ENCODE measurements at places on chromosomes 6 and 20.

- DNase-seq = no peak
Measured at GRCh38 chr6:147390909-147391536, 117.5 kb upstream of the SAMD5 start.

- no peak for DNase-seq
Measured at GRCh38 chr6:28865401-28866204, 58.2 kb downstream of the TRIM27 start.

- DNase-seq = no peak
Measured at GRCh38 chr6:135819665-135820064, 31.8 kb upstream of the PDE7B start.

DNA sequence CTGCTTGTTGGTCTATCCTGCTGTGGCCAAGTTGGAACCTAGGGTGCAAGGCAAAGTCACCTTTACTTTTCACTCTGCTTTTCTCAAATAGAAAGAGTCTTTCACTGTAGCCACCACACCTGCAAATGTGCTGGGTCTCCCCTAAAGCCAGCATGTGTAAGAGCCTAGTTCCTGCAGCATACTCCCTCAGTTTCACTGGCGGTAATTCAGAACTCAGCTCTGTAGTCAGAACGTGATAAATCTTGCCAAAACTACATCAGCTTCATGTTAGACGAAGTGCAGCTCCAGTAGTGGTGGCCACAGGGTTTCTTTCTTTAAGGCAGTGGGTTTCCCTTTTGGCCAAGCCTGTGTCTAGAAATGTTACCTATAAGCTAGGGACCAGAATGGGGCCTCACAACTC is 72.0 kb upstream of the HMGCLL1 start:
- no peak for DNase-seq

GRCh38 chr6:90953405-90954161 is 366.7 kb upstream of the MAP3K7 start:
- no peak for DNase-seq

DNA sequence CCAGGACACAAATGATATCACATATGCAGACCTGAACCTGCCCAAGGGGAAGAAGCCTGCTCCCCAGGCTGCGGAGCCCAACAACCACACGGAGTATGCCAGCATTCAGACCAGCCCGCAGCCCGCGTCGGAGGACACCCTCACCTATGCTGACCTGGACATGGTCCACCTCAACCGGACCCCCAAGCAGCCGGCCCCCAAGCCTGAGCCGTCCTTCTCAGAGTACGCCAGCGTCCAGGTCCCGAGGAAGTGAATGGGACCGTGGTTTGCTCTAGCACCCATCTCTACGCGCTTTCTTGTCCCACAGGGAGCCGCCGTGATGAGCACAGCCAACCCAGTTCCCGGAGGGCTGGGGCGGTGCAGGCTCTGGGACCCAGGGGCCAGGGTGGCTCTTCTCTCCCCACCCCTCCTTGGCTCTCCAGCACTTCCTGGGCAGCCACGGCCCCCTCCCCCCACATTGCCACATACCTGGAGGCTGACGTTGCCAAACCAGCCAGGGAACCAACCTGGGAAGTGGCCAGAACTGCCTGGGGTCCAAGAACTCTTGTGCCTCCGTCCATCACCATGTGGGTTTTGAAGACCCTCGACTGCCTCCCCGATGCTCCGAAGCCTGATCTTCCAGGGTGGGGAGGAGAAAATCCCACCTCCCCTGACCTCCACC is 42.2 kb downstream of the SIRPA start:
- no peak for DNase-seq

DNA sequence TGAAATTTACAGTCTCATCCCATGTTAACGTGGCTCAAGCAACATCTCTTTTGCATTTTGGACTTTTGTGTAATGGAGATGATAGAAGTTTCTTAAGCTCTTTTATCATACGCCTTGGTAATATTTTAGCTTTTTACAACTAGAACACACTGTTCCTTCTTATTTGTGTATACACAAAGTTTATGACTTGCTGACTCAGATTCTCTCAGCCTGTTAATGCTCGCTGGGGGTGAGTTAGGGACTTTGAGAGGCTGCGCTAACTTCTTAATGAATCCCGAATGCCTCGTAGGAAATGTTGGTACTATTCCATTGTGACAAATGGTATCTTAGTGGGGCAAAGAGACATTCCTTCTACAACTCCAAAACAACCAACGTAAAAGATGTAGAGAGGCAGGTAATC is 509.7 kb downstream of the DOK5 start:
- no peak for DNase-seq

Data from stimulated activated CD8-positive, alpha-beta memory T cell treated with anti-CD3 and anti-CD28 coated beads, Interleukin-15, amount 100 ng/mL, for 1 hour (primary cell).